Activated B cell treated with CpG ODN at 0.5 μM for 24 hours (primary cell): ENCODE measurements at places on chromosomes 5 and 9.

DNA sequence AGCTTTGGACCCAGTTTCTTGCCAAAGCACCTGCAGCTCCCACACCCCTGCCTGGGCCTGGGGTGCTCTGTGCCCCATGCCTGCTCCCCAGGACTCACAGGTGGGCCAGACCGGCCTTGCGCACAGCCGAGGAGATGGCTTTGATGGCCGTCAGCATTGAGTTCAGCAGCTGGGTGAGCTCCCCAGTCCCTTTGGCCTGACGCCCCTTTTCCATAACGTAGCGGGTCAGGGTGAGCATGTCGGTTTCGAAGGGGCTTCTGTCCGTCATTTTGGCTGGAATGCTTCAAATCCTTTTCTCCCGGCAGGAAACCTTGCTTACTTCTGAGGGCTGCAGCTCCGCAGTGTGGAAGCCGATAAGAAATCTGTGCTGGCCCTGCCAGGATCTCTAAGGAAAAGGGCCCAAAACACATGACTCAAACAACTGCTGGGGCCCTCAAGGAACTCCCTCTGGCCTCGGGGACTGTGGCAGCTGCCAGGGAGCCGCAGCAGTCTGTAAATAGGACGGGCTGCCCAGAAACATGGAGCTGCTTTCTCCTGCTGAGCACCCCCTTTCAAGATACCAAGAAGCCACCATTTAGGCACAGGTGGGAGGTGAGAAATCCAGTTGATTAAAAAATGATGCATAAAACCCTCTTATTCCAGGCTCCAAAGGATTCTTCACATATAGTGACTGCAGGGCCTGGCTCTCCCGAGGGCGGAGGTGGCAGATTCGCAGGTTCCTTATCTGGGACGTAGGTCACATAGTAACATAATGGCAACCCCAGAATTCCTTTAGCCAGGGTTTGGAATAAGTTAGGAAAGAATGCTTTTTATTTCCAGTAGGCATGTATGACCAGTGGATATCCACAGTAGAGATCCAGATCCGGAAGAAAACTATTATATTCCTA lies at the start of gene FBP2:
Gene FBP2, minus strand, starts transcription at position 366 of the 887 bp plus-strand sequence. Its CDS starts 98 bp downstream, at position 268.
- H3K36me3 ChIP-seq = no peaks in the 10 kb centered on the region
- no peak within 1 kb of the TSS for H3K4me3 ChIP-seq
- no peak within 1 kb of the TSS for H3K27ac ChIP-seq

DNA sequence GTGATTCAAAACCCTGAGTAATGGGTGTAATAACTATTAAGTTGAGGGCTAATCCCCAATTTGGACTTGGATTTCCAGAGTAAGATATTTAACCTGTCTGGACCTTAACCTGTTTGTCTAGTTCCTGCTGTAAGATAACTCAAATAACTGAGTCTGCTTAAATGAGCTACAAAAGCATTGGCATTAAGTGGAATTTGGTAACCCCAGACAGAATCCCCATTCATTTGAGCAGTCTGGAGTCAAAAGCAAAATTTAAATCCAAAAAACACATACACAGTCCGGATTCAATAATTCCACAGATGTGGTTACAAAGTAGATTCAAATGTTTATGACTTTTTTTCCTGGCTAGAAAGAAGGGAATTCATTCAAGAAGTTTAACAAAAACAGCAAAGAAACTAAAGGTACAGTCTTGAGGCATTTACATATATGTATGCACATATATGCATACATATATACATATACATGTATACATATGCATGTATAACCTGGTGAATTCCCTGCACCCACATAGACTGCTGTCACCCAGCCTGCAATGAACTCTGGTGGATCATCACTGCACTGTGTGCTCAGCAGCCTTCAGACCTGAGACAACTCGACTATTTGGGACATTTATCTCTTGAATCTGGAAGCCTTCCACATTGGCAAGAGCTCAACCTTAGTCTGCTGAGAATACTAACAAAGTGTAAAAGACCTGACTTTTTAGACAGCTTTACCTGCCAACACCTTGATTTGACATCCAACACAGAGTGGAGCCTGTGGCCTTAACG lies 205.4 kb downstream of the LURAP1L start:
- DNase-seq = no peak
- no peaks in the 10 kb centered on the region for H3K4me1 ChIP-seq
- H3K4me3 ChIP-seq = no peak overlapping the region
- no peaks in the 10 kb centered on the region for H3K27me3 ChIP-seq
- no peak overlapping the region for H3K27ac ChIP-seq

DNA sequence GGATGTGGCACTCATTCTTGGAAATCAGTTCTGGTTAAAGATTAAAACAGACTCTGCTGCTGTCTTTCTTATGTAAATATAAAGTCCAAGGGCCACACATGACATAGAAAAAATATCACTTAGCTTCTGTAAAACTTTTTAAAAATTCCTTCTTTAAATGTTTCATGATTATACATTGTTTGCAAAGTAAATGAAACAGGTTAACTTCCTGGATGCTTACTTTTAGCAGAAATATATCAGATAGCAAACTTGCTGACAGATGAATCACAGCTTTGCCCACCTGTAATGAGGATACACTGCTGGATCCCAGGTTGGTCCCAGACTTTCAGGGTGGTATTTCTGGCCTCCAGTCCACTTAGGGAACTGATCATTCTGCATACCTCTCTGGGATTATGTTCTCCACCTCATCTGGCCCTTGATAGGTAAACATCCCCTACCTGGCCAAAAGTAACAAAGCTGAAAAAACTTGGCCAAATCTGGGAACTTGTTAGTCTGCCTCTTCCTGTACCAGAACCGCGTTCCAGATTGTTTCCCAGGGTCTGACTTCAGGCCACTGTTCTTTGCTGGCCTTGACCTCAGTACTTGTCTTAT lies 340.5 kb downstream of the ADGRV1 start:
- H3K4me1 ChIP-seq = no peaks in the 10 kb centered on the region
- DNase-seq = no peak
- no peak overlapping the region for H3K4me3 ChIP-seq

- no peak for DNase-seq
- H3K27ac ChIP-seq = no peak overlapping the region
- H3K27me3 ChIP-seq = no peaks in the 10 kb centered on the region
Measured at GRCh38 chr5:151880324-151880723, 44.3 kb downstream of the GLRA1 start.
